Activated naive CD4-positive, alpha-beta T cell treated with anti-CD3 and anti-CD28 coated beads, Interleukin-2, amount 10 ng/mL, durations not matched to agents 7 days and 5 days (primary cell): ENCODE measurements at places on chromosomes 6 and 20.

- H3K27ac ChIP-seq: no peak overlapping the region
- H3K27me3 ChIP-seq: no peaks in the 10 kb centered on the region
- H3K4me3 ChIP-seq: no peak overlapping the region
- H3K4me1 ChIP-seq: no peaks in the 10 kb centered on the region
Measured at GRCh38 chr6:83474309-83474708, 38.0 kb upstream of the PRSS35 start.

DNA sequence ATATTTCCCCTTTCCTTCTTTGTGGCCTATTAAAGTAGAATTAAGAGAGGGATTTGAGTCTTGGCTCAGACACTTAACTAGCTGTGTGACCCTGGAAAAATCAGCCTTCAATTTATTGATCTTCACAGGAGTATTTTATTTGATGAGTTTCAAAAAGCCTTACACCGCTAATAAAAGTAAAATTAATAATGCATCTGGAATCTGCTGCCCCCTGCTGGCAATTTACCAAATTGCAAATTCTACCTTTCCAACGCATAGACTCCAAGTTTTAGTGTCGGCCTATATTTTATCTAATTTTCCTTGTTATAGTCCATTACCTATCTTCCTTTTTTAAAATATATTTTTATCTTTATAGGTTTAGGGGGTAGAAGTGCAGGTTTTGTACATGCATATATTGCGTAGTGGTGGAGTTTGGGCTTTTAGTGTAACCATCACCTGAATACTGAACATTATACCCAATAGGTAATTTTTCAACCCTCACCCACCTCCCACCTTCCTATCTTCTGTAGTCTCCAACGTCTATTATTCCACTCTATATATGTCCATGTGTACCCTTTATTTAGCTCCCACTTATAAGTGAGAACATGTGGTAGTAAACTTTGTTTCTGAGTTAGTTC is 46.3 kb downstream of the GOPC start:
- H3K36me3 ChIP-seq: peaks cover 6% of the 10 kb centered on the region
- no peak overlapping the region for H3K4me3 ChIP-seq
- no peak overlapping the region for H3K27ac ChIP-seq
- H3K27me3 ChIP-seq: peaks cover 3% of the 10 kb centered on the region
- H3K4me1 ChIP-seq: peaks cover 1% of the 10 kb centered on the region
- peak; percentile 64 for DNase-seq

DNA sequence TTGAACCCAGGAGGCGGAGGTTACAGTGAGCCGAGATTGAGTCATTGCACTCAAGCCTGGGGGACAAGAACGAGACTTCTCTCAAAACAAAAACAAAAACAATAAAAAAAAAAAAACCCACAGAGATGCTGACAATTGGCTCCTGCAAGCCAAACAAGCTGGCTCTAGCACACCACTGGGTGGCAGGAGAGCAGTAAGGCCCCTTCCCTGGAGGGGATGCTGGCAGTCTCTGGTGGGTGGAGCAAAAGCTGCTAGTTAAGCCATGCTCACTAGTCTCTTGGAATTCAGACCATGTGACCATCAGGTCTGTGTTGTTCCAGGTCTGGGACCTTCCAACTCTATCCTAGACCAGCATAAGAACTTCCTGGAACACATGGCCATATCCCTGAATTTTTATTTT is 18.9 kb upstream of the DSN1 start:
- no peak overlapping the region for H3K4me3 ChIP-seq
- peak; percentile 36 for DNase-seq
- no peaks in the 10 kb centered on the region for H3K36me3 ChIP-seq
- H3K27ac ChIP-seq: no peak overlapping the region

GRCh38 chr20:61954276-61955021 is 111.2 kb downstream of the TAF4 start:
- H3K36me3 ChIP-seq: no peaks in the 10 kb centered on the region
- no peak overlapping the region for H3K27ac ChIP-seq
- no peak overlapping the region for H3K4me3 ChIP-seq
- H3K4me1 ChIP-seq: no peaks in the 10 kb centered on the region
- peak; percentile 10 for DNase-seq

DNA sequence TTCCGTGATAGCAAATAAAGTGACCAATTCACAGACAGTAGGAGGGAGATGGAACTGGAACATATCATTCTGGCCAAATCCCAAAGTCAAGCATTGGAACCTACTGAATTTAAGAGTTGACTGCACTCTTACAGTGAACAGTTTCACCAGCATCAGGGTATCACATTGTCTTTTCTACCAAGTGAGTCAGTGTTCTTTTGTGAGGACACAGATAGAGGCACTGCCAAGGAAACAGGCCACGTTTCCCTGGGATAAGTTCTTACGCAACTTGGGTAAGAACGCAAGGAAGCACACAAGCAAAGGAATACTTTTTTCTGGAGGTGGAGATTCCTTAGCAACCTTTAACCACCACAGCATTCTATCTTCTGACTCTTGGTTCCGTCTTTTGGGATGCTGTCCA is 28.6 kb upstream of the ENPP5 start:
- no peak overlapping the region for H3K27ac ChIP-seq
- no peak for DNase-seq
- no peaks in the 10 kb centered on the region for H3K36me3 ChIP-seq
- no peaks in the 10 kb centered on the region for H3K4me1 ChIP-seq

DNA sequence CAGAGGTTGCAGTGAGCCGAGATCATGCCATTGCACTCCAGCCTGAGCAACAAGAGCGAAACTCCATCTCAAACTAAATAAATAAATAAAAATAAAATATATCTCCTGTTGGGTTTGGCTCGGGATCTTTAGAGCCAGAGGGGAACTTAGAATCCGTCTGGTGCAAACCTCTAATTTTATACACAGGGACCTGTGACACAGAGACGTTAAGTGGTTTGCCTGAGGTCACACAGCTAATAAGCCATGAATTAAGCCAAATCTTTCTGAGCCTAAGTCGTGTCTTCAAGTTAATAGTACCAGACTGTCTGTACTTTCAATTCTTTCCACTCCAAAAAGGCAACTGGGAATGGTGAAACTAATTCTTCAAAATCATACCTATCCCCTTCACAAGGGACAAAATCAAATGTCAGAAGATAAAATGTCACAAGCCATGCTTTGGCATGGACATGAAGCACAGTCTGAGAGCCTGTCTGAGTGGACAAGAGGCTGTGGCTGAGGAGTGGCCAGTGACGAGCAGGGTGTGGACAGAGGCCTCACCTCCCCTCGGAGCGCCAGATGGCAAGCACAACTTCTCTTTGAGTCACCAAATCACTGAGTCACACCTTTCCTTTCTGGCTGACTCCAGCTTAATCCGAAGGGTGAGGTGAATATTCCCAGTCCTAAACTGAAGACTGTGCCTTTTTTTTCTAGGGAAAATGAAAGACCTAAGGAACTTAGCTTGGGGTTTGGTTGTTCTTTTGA is 177.4 kb downstream of the TFAP2A start:
- H3K4me1 ChIP-seq: no peaks in the 10 kb centered on the region
- no peak overlapping the region for H3K4me3 ChIP-seq
- DNase-seq: no peak
- H3K27me3 ChIP-seq: no peaks in the 10 kb centered on the region
- no peak overlapping the region for H3K27ac ChIP-seq

DNA sequence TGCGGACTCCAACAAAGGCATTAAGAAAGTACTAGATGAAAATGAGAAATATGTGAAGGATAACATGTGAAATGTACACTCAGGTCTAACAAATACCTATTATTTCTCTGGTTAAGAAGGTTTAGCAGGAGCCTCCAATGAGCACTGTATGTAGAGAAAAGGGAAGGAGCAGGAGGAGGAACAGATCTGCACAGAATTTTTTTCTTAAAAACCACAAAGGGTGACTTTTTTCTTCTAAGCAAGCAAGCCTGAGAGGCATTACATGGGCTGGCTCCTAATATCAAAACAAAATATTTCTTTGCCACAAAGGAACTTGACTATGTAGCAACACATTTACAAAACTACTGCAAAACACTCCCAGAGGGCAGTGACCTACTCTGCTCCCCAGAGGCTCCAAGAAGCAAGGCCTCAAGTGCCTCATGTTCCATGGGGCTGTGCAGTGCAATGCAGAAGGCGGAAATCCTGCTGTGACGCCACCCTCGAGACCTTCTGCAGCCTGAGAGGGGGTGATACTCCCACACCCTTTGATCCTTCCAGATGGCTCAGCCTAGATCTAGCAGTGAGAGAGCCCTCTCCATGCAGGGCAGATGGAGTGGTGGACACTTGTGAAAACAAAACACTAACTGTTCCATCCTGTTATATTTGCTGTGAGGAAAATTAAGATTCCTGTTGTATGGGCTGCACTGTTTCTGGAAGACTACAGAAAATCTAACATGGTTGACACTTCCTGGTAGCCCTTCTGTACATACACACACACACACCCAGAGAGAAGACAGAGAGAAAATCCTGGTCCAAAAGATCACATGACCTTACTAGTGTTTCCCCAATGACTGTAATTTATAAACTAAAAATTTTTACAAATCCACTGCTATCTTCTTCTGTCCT is 36.0 kb upstream of the SMIM29 start:
- peaks cover 31% of the 10 kb centered on the region for H3K4me1 ChIP-seq
- DNase-seq: no peak
- H3K36me3 ChIP-seq: peaks cover 30% of the 10 kb centered on the region
- H3K27me3 ChIP-seq: no peaks in the 10 kb centered on the region

- H3K36me3 ChIP-seq: no peaks in the 10 kb centered on the region
- H3K27me3 ChIP-seq: no peaks in the 10 kb centered on the region
- no peak for DNase-seq
Measured at GRCh38 chr6:82144852-82145340, 102.6 kb downstream of the IBTK start.
